ENCODE measurements at places on chromosomes 16 and 17. TPM values are rescaled to one million over a fixed set of nuclear protein-coding genes. Genes with fewer than 3 reads are reported as not detected.

Gene CES3
- total RNA-seq = 5.2 TPM

Gene KRT23
- not detected for total RNA-seq

Gene MCRIP2
- 40.2 TPM for total RNA-seq

Gene C17orf78
- not detected for total RNA-seq

Gene WFDC1
- 18.0 TPM for total RNA-seq

Gene CKLF
- total RNA-seq = 17.0 TPM

Gene MAP2K3
- total RNA-seq = 23.6 TPM

Gene CRYBA1
- total RNA-seq = not detected

Gene LITAFD
- not detected for total RNA-seq

Gene NACA2
- total RNA-seq = not detected

Gene CCDC154
- 3.5 TPM for total RNA-seq

Gene KRT16
- not detected for total RNA-seq

Gene AXIN2
- 32.6 TPM for total RNA-seq

Gene PRAC2
- total RNA-seq = not detected

Gene NHLRC4
- total RNA-seq = 0.44 TPM

Gene PRM2
- total RNA-seq = not detected

Gene WNT9B
- 3.3 TPM for total RNA-seq

Gene KPNA2
- total RNA-seq = 19.8 TPM

Gene C17orf107
- total RNA-seq = 8.6 TPM

Gene ATP2A3
- total RNA-seq = 2.0 TPM

Gene POLR3E
- 43.3 TPM for total RNA-seq

Gene TEKT5
- 0.67 TPM for total RNA-seq

Gene KRT25
- total RNA-seq = not detected

Gene RANBP10
- 17.6 TPM for total RNA-seq

Gene TEX14
- 1.6 TPM for total RNA-seq

Gene SLC35G6
- not detected for total RNA-seq

Gene MCRIP1
- total RNA-seq = 132 TPM

All from dorsolateral prefrontal cortex (tissue), 122 donors.